ENCODE measurements at places on chromosomes 7 and 10.

- H3K27ac ChIP-seq = no peak overlapping the region
- H3K4me3 ChIP-seq = no peak overlapping the region
- peaks cover 1% of the 10 kb centered on the region for H3K27me3 ChIP-seq
- no peaks in the 10 kb centered on the region for H3K36me3 ChIP-seq
- H3K4me1 ChIP-seq = no peaks in the 10 kb centered on the region
These were observed 66.4 kb upstream of the FGFR2 start for GRCh38 chr10:121664671-121665070.

DNA sequence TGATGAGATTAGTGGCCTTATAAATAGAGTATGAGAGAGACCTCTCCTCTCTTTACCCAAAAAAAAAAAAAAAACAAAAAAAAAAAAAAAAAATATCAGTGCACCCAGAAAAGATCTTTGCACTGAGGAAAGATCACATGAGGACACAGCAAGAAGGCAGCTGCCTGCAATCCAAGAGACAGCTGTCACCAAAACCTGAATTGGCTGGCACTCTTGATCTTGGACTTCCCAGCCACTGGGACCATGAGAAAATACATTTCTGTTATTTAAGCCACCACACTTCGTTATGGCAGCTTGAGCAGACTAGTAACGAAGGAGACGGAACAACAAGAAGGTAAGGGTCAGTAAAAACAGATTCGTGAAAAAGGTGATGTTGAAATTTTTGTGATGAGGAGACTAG, 47.0 kb downstream of the TMEM106B start:
- H3K27me3 ChIP-seq = no peaks in the 10 kb centered on the region
- no peak overlapping the region for H3K27ac ChIP-seq
- no peak overlapping the region for H3K4me3 ChIP-seq
- no peak for DNase-seq
- peaks cover 6% of the 10 kb centered on the region for H3K36me3 ChIP-seq

DNA sequence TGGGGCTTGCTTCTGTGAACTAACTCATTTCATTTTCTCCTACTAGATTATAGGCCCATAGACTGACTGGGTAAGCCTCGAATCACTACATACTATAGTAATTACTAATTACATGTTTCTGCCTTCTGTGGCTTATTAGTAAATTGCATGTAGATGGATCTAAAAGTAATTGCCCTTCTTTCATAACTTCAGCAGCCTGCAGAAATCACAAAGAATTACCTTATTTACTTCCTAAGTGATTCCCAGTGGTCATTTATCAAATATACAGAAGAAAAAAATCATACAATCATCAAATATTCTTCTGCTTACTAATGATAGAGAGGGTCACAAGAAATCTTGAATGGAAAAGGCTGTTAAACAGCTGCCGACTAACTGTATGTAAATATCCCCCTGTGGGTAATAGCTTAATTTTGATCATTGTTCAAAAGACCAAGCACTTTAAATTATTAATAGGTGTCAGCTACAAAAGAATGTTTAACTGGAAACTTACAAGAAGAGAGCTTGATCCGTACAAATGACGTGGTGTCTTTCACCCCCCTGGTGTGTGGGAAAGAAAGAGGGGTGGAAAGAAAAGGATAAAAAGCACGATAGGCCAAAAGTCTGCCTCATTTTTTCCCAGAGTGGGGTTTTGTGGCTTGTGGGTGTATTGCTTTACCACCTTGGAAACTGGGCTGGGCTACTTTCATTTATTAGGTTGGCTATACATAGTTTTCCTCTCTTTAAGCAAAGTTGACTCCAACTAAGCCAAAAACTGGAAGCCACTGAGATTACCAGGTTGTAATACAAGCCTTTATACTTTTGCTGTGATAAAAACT, 361.8 kb upstream of the ZMIZ1 start:
- no peaks in the 10 kb centered on the region for H3K4me1 ChIP-seq
- no peak overlapping the region for H3K27ac ChIP-seq
- H3K36me3 ChIP-seq = no peaks in the 10 kb centered on the region
- DNase-seq = no peak
- H3K4me3 ChIP-seq = no peak overlapping the region
- H3K27me3 ChIP-seq = peaks cover 5% of the 10 kb centered on the region

GRCh38 chr10:14527134-14527844, 196.6 kb upstream of the FRMD4A start:
- peaks cover 81% of the 10 kb centered on the region for H3K4me1 ChIP-seq
- no peaks in the 10 kb centered on the region for H3K27me3 ChIP-seq
- no peak for DNase-seq
- H3K36me3 ChIP-seq = peaks cover 63% of the 10 kb centered on the region
- no peak overlapping the region for H3K4me3 ChIP-seq

DNA sequence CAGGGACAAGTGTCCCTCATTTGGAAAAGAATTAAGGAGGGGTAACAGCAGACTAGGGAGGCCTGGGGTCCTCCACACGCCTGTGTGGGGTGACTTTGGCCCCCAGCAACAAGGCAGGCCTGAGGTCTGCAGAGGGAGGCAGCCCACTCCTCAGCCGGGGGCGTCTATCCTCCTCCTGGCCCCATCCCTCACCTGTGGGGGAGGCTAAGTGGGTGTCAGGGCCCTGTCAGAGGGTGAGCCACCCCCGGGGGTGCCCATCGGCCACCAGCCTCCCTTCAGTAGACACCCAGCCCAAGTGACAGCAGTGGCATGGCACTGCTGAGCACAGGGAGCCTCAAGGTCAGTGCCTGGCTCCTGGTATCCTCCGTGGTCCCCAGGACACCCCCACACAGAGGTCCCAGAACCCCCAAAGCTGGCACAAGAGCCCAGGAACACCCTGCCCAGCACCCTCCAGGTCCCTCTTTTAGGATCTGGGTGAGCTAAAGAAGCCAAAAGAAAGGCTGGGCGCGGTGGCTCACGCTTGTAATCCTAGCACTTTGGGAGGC, 693 bp upstream of the FXYD4 start:
- H3K4me1 ChIP-seq = peaks cover 19% of the 10 kb centered on the region
- no peaks in the 10 kb centered on the region for H3K36me3 ChIP-seq
- no peaks in the 10 kb centered on the region for H3K27me3 ChIP-seq
- no peak overlapping the region for H3K27ac ChIP-seq
- DNase-seq = no peak

DNA sequence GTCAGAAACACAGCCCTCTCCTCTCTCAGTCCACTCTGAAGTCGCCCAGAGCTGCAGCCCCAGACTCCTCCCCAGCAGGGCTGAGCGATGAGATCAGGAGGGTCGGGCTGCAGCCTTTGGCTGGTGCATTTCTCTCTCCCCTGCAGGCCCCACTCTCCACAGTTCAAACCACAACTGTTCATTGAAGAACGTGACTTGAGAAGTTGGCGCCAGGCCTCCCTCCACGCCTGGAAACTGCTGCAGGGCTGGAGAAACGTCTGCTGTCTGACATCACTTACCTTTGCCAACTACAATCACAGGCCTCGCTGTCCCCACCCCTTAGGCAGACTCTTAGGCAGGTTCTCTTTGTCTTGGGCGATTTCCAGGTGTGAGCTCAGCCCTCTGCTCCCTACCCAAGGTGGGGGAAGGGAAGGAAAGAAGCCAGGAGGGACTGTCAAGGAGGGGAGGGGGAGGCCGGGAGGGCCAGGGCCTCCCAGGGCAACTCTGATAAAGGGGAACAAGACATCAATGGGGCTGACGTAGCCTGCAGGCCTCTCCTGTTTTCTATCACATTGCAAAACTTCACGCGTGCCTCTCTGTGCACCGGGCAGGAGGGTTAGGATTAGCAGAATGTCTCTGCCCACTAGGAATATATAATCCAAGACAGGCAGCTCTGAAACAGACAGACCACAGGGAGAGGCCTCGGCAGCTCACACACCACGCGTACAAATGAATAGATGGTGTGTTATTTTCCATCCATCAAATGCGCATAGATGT, 32.7 kb downstream of the CALML5 start:
- no peak overlapping the region for H3K4me3 ChIP-seq
- DNase-seq = no peak
- H3K27ac ChIP-seq = no peak overlapping the region

- H3K27ac ChIP-seq = no peak overlapping the region
- no peaks in the 10 kb centered on the region for H3K36me3 ChIP-seq
- no peak overlapping the region for H3K4me3 ChIP-seq
- no peaks in the 10 kb centered on the region for H3K4me1 ChIP-seq
These were observed 234.2 kb upstream of the LRRN3 start for GRCh38 chr7:110856704-110857103.

GRCh38 chr7:142942746-142943145, 3.5 kb downstream of the LLCFC1 start:
- no peak overlapping the region for H3K27ac ChIP-seq
- H3K4me1 ChIP-seq = no peaks in the 10 kb centered on the region
- no peaks in the 10 kb centered on the region for H3K27me3 ChIP-seq
- no peak overlapping the region for H3K4me3 ChIP-seq
- no peaks in the 10 kb centered on the region for H3K36me3 ChIP-seq

GRCh38 chr10:113397047-113397446, 155.8 kb upstream of the HABP2 start:
- H3K36me3 ChIP-seq = no peaks in the 10 kb centered on the region
- peaks cover 6% of the 10 kb centered on the region for H3K27me3 ChIP-seq
- no peak overlapping the region for H3K27ac ChIP-seq

DNA sequence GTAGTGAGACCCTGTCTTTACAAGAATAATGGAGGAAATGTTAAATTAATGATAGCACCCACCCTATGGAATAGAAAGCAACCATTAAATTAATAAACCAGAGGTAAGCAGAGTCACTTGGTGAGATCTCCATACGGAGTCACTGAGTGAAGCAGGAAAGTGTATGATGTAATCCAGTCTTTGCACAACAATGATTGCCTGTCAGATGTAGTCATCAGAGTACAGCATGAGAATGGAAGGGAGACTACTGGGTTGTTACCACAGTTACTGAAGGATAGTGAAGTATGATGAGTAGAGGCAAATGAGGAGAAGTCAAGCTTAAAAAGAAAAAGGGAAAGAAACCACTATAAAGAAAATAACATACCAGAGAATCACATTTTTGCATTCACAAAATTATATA, 371.9 kb upstream of the SHH start:
- peaks cover 13% of the 10 kb centered on the region for H3K27me3 ChIP-seq
- DNase-seq = no peak
- H3K36me3 ChIP-seq = no peaks in the 10 kb centered on the region

- H3K27ac ChIP-seq = no peak overlapping the region
- DNase-seq = no peak
- H3K36me3 ChIP-seq = no peaks in the 10 kb centered on the region
- H3K4me3 ChIP-seq = no peak overlapping the region
- H3K4me1 ChIP-seq = no peaks in the 10 kb centered on the region
These were observed 233.1 kb downstream of the CCDC3 start for GRCh38 chr10:12768156-12769100.

DNA sequence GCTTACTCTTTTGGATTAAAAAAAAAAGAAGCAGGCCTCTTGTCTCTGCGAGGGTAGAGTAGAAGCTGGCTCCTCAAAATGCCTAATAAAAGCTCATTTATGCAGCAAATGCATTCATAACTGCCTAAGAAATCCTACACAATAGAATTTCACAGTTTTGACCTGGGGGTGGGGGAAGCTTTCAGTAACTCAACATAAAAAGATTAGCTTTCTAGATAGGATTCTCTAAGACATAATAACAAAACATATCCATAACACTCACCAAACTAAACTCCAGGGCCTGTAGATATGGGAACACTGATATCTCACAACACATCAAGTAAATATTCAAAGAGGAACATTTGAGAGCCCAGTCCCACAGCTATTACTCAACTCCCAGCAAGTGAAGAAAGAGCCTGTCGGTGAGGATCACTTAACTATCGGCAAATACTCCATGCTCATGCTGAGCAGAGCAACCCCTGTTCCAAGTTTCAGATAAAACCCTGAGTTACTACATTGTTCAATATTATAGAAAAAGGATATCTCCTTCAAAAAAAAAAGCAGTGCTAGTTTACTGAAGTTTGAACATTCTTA, 88.1 kb downstream of the COBL start:
- H3K27ac ChIP-seq = no peak overlapping the region
- no peaks in the 10 kb centered on the region for H3K4me1 ChIP-seq
- no peak overlapping the region for H3K4me3 ChIP-seq
- no peaks in the 10 kb centered on the region for H3K36me3 ChIP-seq

DNA sequence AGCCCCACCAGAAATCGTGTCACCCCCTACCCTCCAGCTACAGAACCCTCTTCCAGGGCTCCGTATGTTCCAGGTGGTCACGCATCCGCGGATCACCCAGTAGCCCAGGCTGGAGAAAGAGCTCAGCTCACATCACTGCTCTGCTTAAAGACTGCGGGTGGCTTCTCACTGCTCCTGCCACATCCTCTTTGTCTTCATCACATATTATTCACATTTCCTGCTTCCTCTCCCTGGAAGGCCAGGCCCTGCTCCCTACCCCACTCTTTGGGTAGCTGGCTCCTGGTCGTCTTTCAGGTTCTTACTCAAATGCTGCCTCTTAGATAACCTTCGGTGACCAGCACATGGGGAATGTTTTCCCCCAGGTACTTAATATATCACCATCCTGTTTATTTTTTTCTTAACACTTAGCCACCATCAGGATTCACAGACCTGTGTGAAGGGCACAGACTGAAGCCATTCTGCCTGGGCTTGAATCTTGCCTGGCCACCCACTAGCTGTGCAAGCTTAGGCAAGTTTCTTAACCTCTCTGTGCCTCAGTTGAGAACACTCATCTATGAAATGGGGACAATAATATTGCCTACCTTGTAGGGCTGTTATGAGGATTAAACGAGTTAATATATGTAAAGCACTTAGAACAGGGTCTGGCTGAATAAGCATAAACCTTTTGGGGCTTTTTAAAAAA, 307.8 kb downstream of the PRPF18 start:
- H3K4me1 ChIP-seq = peaks cover 17% of the 10 kb centered on the region
- no peak overlapping the region for H3K4me3 ChIP-seq
- peaks cover 53% of the 10 kb centered on the region for H3K27me3 ChIP-seq
- no peak for DNase-seq

- H3K27me3 ChIP-seq = peaks cover 3% of the 10 kb centered on the region
- H3K27ac ChIP-seq = peak overlapping the region; percentile 67
- no peaks in the 10 kb centered on the region for H3K36me3 ChIP-seq
- peaks cover 21% of the 10 kb centered on the region for H3K4me1 ChIP-seq
- DNase-seq = peak; percentile 85
These were observed 1.5 kb upstream of the GRIFIN start for GRCh38 chr7:2477447-2478398.

GRCh38 chr7:123784263-123784662, 35.5 kb upstream of the WASL start:
- no peaks in the 10 kb centered on the region for H3K36me3 ChIP-seq
- H3K27ac ChIP-seq = no peak overlapping the region
- H3K27me3 ChIP-seq = peaks cover 2% of the 10 kb centered on the region
- H3K4me3 ChIP-seq = no peak overlapping the region
- DNase-seq = no peak

DNA sequence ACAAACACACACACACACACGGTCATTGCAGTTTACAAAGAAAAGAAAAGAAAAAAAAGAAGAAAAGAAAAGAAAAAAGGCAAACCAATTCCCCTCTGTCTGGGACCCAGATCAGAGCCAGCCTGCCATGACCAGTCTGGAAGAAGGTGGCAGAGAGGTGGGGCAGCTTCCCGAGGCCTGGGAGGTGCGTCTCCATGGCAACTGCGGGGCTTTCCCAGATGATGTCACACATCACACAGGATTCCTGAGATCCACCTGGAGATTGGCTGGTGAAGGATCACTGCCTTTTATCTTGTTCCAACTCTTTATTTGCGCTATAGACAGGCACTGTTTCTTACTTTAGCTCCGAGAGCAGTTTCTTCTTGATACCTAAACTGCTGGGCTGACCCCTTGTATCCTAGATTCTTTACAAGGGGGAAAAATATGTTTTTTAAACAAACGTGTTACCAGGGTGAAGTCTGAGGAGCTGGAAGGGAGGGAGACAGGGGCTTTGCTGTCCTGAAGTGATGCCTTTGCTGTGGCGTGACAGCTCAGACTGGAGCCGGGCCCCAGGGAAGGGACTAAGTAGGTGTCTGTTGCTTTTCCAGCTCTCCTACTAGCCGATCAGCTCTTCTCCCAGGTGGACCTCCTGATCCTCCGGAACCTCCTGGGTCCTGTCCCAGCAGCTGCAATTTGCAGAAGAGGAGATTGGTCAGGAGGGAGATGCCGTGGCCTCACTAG, 298.5 kb downstream of the KLF6 start:
- no peak overlapping the region for H3K27ac ChIP-seq
- H3K4me1 ChIP-seq = peaks cover 13% of the 10 kb centered on the region
- DNase-seq = no peak

All from activated CD8-positive, alpha-beta T cell treated with anti-CD3 and anti-CD28 coated beads, Interleukin-2, amount 10 ng/mL, durations not matched to agents 7 days and 5 days (primary cell).